ENCODE measurements at places on chromosomes 5 and 9.

DNA sequence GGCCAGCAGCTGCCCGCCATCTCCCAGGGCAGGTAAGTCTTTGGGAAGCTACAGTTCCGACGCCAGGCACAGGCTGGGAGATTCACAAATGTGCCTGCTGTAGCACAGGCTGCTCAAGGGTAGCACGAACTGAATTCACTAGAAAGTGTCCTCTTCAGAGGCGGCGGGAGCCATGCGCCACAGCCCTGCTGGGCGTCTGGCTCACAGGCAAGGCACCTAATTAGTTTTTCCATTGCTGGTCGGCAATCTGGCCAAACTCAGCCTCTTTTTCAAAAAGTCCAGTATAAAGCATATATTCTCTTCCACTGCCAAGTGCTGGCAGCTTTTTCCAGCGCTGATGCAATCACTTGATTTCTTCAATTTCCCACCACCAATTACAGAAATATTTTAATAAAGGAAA, 128.9 kb upstream of the RAPGEF1 start:
- no peak for DNase-seq

DNA sequence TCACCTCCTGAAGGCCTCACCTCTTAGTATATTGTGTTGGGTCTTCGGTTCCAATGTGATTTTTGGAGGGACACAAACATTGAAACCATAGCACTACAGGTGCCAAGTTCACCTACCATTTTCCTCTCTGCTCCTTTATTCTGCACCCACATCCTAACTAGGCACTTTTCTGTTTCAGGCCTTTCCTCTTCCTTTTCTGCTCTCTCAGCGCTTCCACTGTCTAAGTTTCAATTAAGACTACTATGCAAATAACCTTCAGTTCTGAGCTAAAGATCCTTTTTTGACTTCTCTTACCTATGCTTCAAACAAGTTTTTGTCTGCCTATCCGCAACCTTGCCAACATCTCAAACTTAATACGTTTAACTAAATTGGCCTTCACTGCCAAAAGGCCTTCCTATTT, 25.4 kb upstream of the ZFYVE16 start:
- DNase-seq, result no peak

- DNase-seq, result no peak
Measured at GRCh38 chr5:90803876-90804275, 245.3 kb downstream of the ADGRV1 start.

DNA sequence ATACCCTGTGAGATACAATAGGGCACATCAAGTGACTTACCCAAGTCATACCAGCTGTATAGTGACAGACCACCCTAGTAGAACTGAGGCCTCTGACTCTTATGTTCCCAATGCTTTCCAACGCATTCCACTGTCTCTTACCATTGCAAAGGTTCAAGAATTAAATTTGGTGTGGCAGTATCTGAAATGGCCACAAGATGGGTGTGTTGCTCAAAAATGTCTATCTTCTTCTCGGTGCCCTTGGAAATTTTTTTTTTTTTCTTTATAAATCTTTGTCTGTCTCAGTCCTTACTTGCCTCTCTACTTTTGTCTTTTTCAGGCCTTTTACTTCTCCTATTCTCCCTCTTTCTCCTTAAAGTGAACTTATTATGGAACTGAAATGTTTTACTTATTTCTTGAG, 48.4 kb downstream of the GPR21 start:
- DNase-seq, result peak; percentile 14

- no peak for DNase-seq
Measured at GRCh38 chr9:84323858-84324257, 16.7 kb downstream of the SLC28A3 start.

Data from COR-L47 (cell line).